ENCODE measurements at places on chromosomes 7 and 10. TPM values are rescaled to one million over a fixed set of nuclear protein-coding genes. Genes with fewer than 3 reads are reported as not detected.

The RPA3 gene
- 32.9 TPM for total RNA-seq

The AIFM2 gene
- 2.3 TPM for total RNA-seq

The HOXA2 gene
- not detected for total RNA-seq

- no peak overlapping the region for H3K4me3 ChIP-seq
- no peak overlapping the region for H3K27ac ChIP-seq
- no peak for DNase-seq
- no peaks in the 10 kb centered on the region for H3K27me3 ChIP-seq
- H3K36me3 ChIP-seq = no peaks in the 10 kb centered on the region
Measured at GRCh38 chr10:121804460-121804859, 123.4 kb downstream of the ATE1 start.

GRCh38 chr7:46908770-46909169, 673.1 kb downstream of the TNS3 start:
- no peak overlapping the region for H3K4me3 ChIP-seq
- H3K4me1 ChIP-seq = no peaks in the 10 kb centered on the region
- H3K27ac ChIP-seq = no peak overlapping the region
- no peaks in the 10 kb centered on the region for H3K27me3 ChIP-seq

DNA sequence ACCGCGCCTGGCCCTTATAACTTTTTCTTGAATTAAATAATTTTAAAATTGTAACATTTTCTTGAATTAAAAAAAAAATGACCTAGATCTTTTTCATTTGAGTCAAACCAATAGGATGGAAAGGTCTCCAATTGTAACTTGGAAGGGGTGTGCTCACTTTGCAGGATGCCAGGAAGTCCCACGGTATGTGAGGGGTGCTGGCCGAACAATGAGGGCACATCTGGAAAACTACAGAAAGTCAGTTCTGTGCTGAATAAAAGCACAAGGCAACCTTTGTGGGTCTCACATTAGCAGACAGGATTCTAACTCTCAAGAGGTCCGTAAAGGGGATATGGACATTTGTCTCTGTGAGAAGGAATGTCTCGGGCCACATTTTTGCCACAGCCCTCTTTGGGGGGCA, 52.8 kb upstream of the PDLIM1 start:
- H3K27ac ChIP-seq = no peak overlapping the region
- no peak for DNase-seq
- no peak overlapping the region for H3K4me3 ChIP-seq
- no peaks in the 10 kb centered on the region for H3K36me3 ChIP-seq
- H3K27me3 ChIP-seq = no peaks in the 10 kb centered on the region

DNA sequence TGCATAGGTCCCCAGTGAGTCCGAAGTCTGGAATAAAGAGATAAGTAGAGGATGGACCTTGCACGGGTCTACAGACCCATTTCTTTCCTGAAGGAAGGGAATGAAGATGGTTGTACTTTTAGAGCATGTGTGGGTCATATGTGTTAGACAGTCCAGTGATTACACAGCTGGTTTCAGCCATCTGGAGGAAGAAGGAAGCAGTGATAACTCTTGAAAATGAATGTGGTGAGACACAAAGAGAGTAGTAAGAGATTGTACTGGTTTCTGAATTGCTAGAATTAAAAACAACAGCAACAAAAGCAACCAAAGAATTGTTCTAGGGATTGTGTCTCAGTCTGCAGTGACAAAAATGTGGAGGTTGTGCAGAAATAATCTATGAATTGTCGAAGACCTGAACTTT, 258.9 kb downstream of the SUGCT start:
- H3K4me3 ChIP-seq = no peak overlapping the region
- no peak overlapping the region for H3K27ac ChIP-seq
- no peaks in the 10 kb centered on the region for H3K36me3 ChIP-seq
- H3K27me3 ChIP-seq = no peaks in the 10 kb centered on the region
- DNase-seq = no peak

- no peaks in the 10 kb centered on the region for H3K4me1 ChIP-seq
- DNase-seq = no peak
- no peaks in the 10 kb centered on the region for H3K36me3 ChIP-seq
- no peak overlapping the region for H3K27ac ChIP-seq
Measured at GRCh38 chr10:82660205-82660604, 785.2 kb downstream of the NRG3 start.

- H3K4me3 ChIP-seq = no peak overlapping the region
- peaks cover 23% of the 10 kb centered on the region for H3K27me3 ChIP-seq
- no peak for DNase-seq
- H3K36me3 ChIP-seq = no peaks in the 10 kb centered on the region
Measured at GRCh38 chr7:118286131-118286530, 61.6 kb downstream of the ANKRD7 start.
